Psoas muscle (tissue), 8 donors: ENCODE measurements at places on chromosomes 11 and 22.

- H3K4me1 ChIP-seq: no peaks in the 10 kb centered on the region
- H3K27me3 ChIP-seq: no peaks in the 10 kb centered on the region
- no peaks in the 10 kb centered on the region for H3K36me3 ChIP-seq
Observed at GRCh38 chr11:58318532-58318931, 40.3 kb downstream of the OR5B17 start.

GRCh38 chr11:95514416-95515110, 275.0 kb downstream of the FAM76B start:
- H3K4me1 ChIP-seq: no peaks in the 10 kb centered on the region
- H3K4me3 ChIP-seq: no peak overlapping the region
- H3K27ac ChIP-seq: no peak overlapping the region
- no peak for DNase-seq
- H3K27me3 ChIP-seq: no peaks in the 10 kb centered on the region
- H3K36me3 ChIP-seq: no peaks in the 10 kb centered on the region

DNA sequence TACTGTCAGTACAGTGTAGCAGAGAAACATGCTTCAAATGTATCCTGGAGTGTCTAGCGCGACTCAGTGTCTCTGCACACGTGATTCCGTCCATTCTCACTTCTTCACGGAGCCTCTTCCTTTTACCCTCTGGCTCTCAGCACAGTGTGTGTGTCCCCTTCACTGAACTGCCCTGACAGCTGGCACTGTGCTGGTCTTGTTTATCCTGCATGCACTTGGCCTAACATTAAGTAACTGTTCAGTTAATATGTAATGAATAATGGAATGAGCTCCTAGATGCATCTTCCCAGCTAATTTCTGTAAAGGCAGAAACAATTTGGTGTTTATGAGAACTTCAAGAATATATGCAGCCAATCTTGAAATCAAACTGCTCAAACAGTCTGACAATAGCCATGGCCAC, 44.4 kb downstream of the KMT5B start:
- no peaks in the 10 kb centered on the region for H3K4me1 ChIP-seq
- H3K27ac ChIP-seq: no peak overlapping the region
- H3K36me3 ChIP-seq: peaks cover 20% of the 10 kb centered on the region

DNA sequence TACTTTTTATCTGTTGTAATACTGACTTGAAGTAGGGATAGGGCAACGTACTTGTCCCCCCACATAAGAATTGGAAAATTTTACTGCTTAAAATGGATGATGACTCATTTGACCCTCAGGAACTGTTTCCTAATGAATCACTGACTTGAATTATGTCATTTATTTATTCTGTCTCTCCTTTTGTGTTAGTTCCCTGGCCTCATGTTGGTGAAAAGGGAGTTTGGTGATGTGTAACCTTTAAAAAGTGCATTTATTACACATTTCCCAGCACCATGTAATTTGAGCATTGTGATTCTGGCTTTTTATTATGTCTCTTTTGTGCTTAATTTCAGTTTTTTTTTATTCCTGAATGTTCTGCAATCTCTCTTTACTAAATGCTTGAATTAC, 20.3 kb upstream of the PGM2L1 start:
- H3K27me3 ChIP-seq: no peaks in the 10 kb centered on the region
- peaks cover 4% of the 10 kb centered on the region for H3K4me1 ChIP-seq
- no peak for DNase-seq
- no peaks in the 10 kb centered on the region for H3K36me3 ChIP-seq

GRCh38 chr11:116589402-116589801, 183.4 kb downstream of the BUD13 start:
- H3K4me3 ChIP-seq: no peak overlapping the region
- no peak for DNase-seq
- H3K27ac ChIP-seq: no peak overlapping the region
- H3K36me3 ChIP-seq: no peaks in the 10 kb centered on the region
- H3K4me1 ChIP-seq: no peaks in the 10 kb centered on the region
- H3K27me3 ChIP-seq: no peaks in the 10 kb centered on the region

- no peak for DNase-seq
- no peaks in the 10 kb centered on the region for H3K36me3 ChIP-seq
- no peak overlapping the region for H3K27ac ChIP-seq
Observed at GRCh38 chr11:2555891-2556290, 111.1 kb downstream of the KCNQ1 start.

- H3K36me3 ChIP-seq: no peaks in the 10 kb centered on the region
- H3K4me1 ChIP-seq: no peaks in the 10 kb centered on the region
- H3K4me3 ChIP-seq: no peak overlapping the region
Observed at GRCh38 chr11:50423208-50423607, 390.5 kb downstream of the OR4C45 start.

DNA sequence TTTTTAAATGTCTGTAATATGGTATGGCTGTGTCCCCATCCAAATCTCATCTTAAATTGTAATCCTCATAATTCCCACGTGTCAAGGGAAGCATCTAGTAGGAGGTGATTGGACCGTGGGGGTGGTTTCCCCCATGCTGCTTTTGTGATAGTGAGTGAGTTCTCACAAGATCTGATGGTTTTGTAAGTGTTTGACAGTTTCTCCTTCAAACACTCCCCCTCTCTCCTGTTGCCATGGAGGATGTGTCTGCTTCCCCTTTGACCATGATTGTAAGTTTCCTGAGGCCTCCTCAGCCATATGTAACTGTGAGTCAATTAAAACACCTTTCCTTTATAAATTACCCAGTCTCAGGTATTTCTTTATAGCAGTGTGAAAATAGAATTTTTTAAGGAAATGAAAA, 31.1 kb upstream of the CD44 start:
- H3K27me3 ChIP-seq: no peaks in the 10 kb centered on the region
- no peaks in the 10 kb centered on the region for H3K4me1 ChIP-seq
- H3K27ac ChIP-seq: no peak overlapping the region
- DNase-seq: no peak

DNA sequence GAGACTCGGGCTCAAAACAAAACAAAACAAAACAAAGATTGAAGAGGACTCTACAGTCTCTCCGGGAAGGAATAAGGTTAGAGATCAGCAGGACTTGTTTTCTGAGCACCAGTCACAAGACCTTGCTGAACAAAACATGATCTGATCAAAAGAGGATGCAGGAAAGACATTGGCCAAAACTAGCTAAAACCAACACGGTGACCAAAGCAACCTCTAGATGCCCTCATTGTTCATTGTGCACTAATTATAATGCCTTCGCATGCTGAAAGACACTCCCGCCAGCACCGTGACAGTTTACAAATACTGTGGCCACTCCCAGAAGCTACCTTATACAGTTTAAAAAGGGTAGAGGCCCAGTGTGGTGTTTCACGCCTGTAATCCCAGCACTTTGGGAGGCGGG, 15.7 kb upstream of the CHKA start:
- no peak for DNase-seq
- no peak overlapping the region for H3K4me3 ChIP-seq
- no peaks in the 10 kb centered on the region for H3K4me1 ChIP-seq

DNA sequence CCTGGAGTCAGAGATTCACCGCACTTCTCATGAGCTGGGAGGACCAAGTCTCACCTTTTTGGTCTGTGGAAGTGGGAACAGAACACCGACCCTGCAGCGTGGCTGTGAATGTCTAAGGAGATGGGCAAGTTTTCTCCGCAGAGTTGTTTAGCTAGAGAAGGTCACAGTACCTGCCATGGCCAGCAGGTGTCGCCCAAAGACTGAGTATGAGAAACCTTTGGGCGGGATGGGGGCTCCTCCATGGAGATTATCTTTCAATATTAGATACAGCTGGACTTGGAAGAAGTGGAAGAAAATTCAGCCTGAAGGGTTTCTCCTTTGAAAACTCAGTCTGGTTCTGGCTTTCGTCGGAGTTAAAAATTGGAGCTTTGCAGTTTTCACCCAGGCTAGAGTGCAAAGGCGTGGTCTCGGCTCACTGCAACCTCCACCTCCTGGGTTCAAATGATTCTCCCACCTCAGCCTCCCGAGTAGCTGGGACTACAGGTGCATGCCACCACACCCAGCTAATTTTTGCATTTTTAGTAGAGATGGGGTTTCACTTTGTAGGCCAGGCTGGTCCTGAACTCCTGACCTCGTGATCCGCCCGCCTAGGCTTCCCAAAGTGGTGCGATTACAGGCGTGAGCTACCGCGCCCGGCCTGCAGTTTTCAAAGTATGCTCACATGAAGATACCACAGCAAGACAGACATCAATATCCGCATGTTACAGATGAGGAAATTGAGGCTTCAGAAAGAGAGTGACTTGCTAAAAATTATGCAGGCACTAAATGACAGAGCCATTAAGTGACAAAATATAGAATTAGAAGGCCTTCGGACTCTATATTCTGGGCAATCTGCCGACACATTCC, 10.7 kb upstream of the DSCAML1 start:
- H3K27ac ChIP-seq: no peak overlapping the region
- H3K36me3 ChIP-seq: no peaks in the 10 kb centered on the region
- DNase-seq: peak; percentile 74
- peaks cover 10% of the 10 kb centered on the region for H3K27me3 ChIP-seq

GRCh38 chr11:15969281-15969680, 387.1 kb downstream of the SOX6 start:
- H3K27me3 ChIP-seq: no peaks in the 10 kb centered on the region
- peaks cover 53% of the 10 kb centered on the region for H3K4me1 ChIP-seq
- DNase-seq: peak; percentile 69
- peak overlapping the region; percentile 95 for H3K27ac ChIP-seq
- no peaks in the 10 kb centered on the region for H3K36me3 ChIP-seq
- H3K4me3 ChIP-seq: peak overlapping the region; percentile 55

- DNase-seq: peak; percentile 46
- no peak overlapping the region for H3K27ac ChIP-seq
- H3K4me1 ChIP-seq: no peaks in the 10 kb centered on the region
- H3K27me3 ChIP-seq: peaks cover 10% of the 10 kb centered on the region
- H3K4me3 ChIP-seq: no peak overlapping the region
Observed at GRCh38 chr11:68997124-68997994, 15.7 kb downstream of the MRGPRF start.

- H3K27me3 ChIP-seq: no peaks in the 10 kb centered on the region
- H3K27ac ChIP-seq: no peak overlapping the region
- H3K4me3 ChIP-seq: no peak overlapping the region
- no peaks in the 10 kb centered on the region for H3K4me1 ChIP-seq
Observed at GRCh38 chr11:75254326-75254725, 13.8 kb downstream of the TPBGL start.

- H3K27me3 ChIP-seq: no peaks in the 10 kb centered on the region
- H3K27ac ChIP-seq: no peak overlapping the region
- H3K36me3 ChIP-seq: no peaks in the 10 kb centered on the region
- DNase-seq: no peak
- H3K4me1 ChIP-seq: no peaks in the 10 kb centered on the region
Observed at GRCh38 chr11:62046568-62047100, 77.2 kb upstream of the INCENP start.

GRCh38 chr22:26095256-26095956, 73.9 kb upstream of the SEZ6L start:
- no peaks in the 10 kb centered on the region for H3K36me3 ChIP-seq
- H3K4me1 ChIP-seq: no peaks in the 10 kb centered on the region
- H3K27me3 ChIP-seq: no peaks in the 10 kb centered on the region
- no peak for DNase-seq
- no peak overlapping the region for H3K4me3 ChIP-seq
- no peak overlapping the region for H3K27ac ChIP-seq

DNA sequence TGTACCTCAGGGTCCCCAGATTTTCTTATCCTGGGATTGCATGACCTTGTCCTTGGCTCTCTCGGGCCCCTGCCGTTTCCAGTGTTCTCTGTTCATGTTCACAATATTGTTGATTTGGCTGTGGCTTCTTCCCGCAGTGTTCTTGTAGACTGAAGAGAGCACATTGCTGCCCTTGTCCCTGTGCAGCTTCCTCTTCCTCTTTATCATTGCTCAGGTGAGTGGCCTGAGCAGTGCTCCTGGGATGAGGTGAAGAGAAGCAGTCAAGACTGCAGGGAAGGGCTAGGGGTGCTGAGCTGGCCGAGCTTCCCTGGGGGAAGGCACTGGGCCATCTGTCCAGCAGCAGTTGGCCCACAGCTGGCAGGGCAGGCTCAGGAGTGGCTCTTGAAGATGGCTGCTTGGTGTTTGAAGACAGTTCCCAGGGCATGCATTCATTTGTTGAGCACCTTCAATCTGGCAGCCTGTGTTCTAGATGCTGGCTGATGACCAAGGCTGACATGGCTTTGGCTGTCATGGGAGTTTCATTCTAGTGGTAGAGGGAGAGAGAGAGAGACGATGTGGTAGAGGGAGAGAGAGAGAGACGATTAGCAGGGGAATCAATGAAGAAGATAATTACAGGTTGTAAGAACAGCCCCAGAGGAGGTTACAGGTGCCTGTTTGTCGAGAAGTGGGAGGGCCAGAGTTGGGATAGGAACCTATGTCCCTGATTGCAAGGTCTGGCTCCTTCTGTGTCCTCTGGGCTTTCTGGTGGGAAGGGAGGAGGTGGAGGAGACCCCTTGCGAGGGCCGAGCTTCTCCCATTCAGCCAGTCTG, 17.4 kb downstream of the BMAL1 start:
- H3K27me3 ChIP-seq: no peaks in the 10 kb centered on the region
- no peak overlapping the region for H3K27ac ChIP-seq
- no peaks in the 10 kb centered on the region for H3K36me3 ChIP-seq
- peaks cover 90% of the 10 kb centered on the region for H3K4me1 ChIP-seq
- DNase-seq: no peak

GRCh38 chr11:97860237-97860636, 1160.5 kb upstream of the CNTN5 start:
- no peaks in the 10 kb centered on the region for H3K4me1 ChIP-seq
- H3K36me3 ChIP-seq: no peaks in the 10 kb centered on the region
- no peak overlapping the region for H3K4me3 ChIP-seq

DNA sequence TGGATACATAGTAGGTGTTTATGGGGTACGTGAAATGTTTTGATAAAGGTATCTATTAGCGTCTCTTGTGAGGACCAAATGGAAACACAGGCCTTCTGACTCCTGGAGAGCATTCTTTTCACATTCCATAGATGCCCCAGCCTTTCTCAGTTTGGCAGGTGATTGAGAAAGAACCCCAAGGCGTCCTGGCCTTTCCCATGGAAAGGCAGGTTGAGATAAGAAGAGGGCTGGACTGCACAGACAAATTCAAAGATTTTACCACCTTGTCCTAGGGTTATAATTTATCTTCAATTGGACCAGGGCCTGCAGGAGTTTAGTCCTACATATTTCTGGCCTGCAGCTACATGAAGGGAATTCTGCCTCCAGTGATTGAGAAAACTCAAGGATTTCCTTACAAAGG, 661 bp upstream of the OLFML1 start:
- H3K4me3 ChIP-seq: no peak overlapping the region
- H3K27ac ChIP-seq: no peak overlapping the region
- H3K4me1 ChIP-seq: no peaks in the 10 kb centered on the region
- H3K27me3 ChIP-seq: no peaks in the 10 kb centered on the region
- DNase-seq: no peak
- H3K36me3 ChIP-seq: no peaks in the 10 kb centered on the region

- peak overlapping the region; percentile 89 for H3K4me3 ChIP-seq
- peak overlapping the region; percentile 92 for H3K27ac ChIP-seq
- H3K4me1 ChIP-seq: peaks cover 41% of the 10 kb centered on the region
- DNase-seq: peak; percentile 63
- H3K27me3 ChIP-seq: no peaks in the 10 kb centered on the region
- peaks cover 18% of the 10 kb centered on the region for H3K36me3 ChIP-seq
Observed at GRCh38 chr11:63838150-63838677, 696 bp upstream of the MARK2 start.

- no peaks in the 10 kb centered on the region for H3K4me1 ChIP-seq
- H3K27me3 ChIP-seq: no peaks in the 10 kb centered on the region
Observed at GRCh38 chr11:26931248-26931631, 62.7 kb upstream of the FIBIN start.

- H3K36me3 ChIP-seq: no peaks in the 10 kb centered on the region
- peak overlapping the region; percentile 50 for H3K27ac ChIP-seq
- no peak overlapping the region for H3K4me3 ChIP-seq
- H3K4me1 ChIP-seq: peaks cover 33% of the 10 kb centered on the region
Observed at GRCh38 chr22:31625661-31626426, 36.2 kb downstream of the PISD start.
